ENCODE measurements at places on chromosomes 6 and 20.

DNA sequence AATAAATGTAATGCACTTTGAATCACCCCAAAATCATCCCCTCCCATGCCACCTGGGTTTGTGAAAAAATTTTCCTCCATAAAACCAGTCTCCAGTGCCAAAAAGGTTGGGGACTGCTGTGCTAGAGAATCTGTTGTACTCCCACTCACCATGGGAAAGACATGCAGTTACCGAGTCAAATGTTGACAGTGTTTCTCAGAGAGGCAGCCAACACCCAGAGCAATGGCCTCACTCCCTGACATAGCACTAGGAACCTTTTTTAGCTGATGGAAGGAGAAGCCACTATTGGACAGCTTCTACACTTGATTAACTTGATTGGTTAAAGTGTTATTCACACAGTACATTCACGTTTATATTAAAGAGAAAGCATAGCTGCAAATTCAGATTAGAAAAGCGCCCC, 59.8 kb upstream of the MANEA start:
- DNase-seq, result no peak

- DNase-seq, result no peak
Observed at GRCh38 chr20:59176812-59177211, 13.2 kb downstream of the ZNF831 start.

- no peak for DNase-seq
Observed at GRCh38 chr6:89483111-89483720, 50.3 kb downstream of the ANKRD6 start.

- DNase-seq, result no peak
Observed at GRCh38 chr20:47241345-47241781, 115.1 kb downstream of the ZMYND8 start.

DNA sequence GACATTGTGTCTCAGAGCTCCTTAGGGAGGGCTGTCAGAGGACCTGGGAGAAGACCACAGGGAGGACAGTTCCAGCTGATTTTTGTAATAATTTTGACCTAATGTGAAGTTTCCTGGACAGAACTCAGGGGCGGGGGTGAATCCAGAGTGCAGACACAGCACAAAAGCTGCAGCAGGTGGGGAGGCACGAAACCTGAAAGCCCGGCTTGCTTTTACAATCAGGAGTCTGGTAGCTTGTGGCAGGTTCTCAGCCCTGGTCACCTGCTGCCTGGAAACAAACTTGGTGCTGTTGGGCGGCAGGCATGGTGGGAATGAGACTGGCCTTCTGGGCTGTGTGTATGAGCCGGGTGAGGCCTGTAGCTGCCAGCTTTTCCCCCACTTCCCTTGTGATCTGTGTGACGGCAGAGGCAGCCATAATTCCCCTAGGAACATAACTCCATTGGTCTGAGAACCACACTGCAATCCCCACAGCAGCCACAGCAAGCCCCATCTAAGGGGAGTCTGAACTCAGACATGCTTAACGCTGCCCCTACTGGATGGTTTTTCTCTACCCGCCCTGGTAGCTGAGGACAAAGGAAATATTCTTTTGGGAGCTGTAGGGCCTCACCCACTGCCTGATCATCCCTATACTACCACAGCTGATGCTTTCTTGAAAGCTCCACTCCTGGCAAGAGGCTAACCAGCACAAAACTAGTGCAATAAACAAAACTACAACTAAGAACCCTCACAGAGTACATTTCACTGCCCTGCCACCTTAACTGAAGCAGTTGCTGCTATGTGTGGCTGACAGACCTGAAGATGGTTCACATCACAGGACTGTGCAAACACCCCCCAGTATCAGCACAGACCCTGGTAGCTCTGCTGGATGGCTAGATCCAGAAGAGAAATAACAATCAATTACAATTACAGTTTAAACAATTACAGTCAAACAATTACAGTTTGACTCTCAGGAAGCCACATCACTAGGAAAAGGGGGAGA, 1055.1 kb upstream of the GJE1 start:
- DNase-seq, result no peak

GRCh38 chr6:156925718-156926607, 148.8 kb downstream of the ARID1B start:
- DNase-seq, result no peak

- DNase-seq, result peak; percentile 0
Observed at GRCh38 chr6:152984513-152984872, 1.7 kb upstream of the FBXO5 start.

GRCh38 chr6:167268683-167269280, 22.3 kb upstream of the UNC93A start:
- DNase-seq, result no peak

DNA sequence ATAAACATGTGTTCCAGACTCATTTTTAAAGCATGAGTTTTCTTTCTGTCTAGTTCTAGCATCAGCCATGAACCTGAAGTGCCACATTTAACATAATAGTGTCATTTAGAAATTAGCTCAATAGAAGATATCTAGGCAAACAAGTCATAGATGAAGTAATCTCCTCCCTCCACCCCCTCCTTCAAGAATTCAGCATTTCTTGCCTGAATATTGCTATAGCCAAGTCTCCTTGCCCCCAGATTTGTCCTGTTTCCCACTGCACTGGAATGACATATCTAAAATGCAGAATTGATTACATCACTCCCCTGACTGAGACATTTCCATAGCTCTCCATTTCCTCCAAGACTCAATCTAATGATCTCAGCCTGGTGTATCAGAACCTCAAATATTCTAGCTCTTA, 134.9 kb upstream of the BACH2 start:
- no peak for DNase-seq

DNA sequence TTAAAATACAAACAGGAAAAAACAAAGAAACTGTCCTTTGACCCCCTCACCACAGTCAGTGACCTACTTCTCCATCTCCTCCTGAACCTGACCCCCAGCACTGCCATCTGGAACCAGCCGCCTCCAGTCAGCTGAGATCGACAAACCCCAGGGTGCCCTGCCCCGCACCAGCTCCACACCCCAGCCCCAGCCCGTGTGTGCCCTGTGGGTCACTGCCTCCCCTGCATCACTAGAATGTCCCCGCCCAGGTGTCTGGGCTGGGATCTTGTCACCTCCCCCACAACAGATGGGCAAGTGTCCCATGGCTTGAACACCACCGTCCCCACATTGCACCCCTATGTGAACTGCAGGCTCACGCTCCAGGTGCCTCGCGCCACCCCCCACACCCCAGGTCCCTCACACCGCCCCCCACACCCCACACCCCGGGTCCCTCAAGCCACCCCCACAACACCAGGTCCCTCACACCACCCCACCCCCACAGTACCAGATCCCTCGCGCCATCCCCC, 13.3 kb downstream of the TAF4 start:
- no peak for DNase-seq

GRCh38 chr20:50077818-50078601, 34.9 kb downstream of the UBE2V1 start:
- no peak for DNase-seq

DNA sequence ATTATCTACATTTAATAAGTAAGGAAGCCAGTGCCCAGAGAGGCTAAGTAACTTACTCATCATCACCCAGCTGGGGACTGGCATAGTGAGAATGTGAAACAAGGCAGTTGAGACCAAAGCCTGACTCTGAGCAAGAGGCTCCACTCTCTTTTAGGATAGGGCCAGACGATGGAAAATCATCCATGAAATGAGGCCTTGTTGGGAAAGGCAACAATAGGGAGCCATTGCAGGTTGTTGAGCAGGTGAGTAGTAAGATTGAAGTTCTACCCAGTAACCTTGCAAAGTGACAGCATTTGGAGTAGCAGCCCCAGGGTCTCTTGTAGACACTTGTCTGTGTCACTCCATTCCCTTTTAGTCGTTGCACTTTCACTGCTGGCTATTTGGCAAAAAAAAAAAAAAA, 2.5 kb upstream of the CPNE5 start:
- no peak for DNase-seq

DNA sequence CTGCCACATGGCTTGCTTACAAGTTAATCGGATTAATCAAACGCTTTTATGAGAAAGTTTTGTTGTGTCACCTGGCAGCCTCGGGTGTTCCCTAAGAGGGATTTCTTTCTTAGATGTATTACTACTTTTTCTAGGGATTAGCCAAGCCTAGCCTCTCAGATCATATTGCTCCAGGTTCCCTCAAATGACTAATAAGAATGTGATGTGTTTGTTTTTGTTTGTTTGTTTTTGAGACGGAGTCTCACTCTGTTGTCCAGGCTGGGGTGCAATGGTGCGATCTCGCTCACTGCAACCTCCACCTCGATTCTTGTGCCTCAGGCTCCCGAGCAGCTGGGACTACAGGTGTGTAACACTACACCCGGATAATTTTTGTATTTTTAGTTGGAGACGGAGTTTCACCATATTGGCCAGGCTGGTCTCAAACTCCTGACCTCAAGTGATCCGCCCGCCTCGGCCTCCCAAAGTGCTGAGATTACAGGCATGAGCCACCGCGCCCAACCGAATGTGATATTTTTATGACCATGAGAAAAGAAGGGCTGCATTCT, 977 bp downstream of the HMGN4 start:
- no peak for DNase-seq

- DNase-seq, result no peak
Observed at GRCh38 chr20:2335096-2335870, 39.5 kb downstream of the TGM3 start.

DNA sequence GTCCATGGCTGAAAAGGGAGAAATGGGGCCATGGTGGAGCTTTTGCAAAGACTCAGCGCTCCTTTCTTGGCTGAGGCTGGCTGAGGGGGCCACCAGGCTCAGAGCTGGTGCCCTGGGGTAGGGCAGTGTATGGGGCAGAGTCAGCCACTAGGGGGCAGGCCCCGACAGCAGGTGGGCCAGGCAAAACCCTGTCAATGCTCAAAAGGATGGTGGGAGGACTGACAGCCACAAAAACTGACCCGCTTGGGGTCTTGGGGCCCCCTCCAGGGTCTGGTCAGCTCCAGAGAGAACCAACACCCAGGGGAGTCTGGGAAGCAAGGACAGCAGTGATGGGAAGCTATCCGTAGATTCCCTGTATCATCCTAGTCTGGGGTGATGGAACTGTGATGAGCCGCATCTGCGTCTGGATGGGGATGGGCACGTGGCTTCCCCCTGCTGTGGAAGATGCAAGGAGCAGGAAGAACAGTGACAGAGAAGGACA, 306.9 kb downstream of the DHX35 start:
- DNase-seq, result peak; percentile 12

All from caudate nucleus (tissue), 63 donors.